Karpas-422 (cell line): ENCODE measurements at places on chromosomes 6 and 20. TPM values are rescaled to one million over a fixed set of nuclear protein-coding genes. Genes with fewer than 3 reads are reported as not detected.

DNA sequence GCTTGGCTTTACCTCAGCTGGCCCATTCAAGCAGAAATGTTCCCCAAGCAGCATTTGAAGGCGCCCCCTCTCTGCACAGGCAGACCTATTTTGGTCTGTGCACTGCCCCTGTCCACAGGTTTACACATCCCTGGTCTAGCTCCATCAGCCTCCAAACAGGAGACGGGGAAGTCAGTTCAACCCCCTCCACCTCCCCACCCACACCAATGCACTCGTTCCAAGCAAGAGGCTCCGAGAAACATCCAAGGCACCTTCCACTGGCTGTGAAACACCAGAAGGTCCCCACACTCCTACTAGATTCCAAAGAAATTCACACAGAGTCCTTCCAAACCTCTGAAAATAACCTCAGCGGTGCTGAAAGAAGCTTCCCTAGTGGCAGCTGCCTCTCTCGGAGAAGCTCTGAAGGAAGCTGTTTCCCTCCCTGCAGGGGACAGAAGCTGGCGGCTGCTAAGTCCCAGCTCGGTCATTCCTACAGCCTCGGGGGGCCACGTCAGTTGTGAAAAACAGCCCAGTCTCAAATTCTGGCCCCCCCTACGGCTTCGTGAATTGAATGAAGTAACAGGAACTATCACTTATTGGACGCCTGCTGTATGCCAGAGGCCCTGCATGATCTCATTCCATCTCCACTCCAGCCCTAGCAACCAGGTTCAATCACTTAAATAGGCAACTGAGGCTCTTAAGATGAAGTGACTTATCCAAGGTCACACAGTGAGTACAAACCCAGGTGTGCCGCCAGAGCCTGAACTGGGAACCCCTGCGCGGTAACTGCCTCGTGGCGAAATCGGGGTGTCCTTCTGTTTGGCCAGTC lies 815 bp downstream of the SPATA2 start:
- H3K4me1 ChIP-seq = peaks cover 25% of the 10 kb centered on the region
- H3K27ac ChIP-seq = no peak overlapping the region
- H3K36me3 ChIP-seq = no peaks in the 10 kb centered on the region
- H3K27me3 ChIP-seq = no peaks in the 10 kb centered on the region
- peak overlapping the region; percentile 94 for H3K4me3 ChIP-seq
- peak; percentile 62 for DNase-seq

The PTCHD4 gene
- not detected in 2 replicates for total RNA-seq

DNA sequence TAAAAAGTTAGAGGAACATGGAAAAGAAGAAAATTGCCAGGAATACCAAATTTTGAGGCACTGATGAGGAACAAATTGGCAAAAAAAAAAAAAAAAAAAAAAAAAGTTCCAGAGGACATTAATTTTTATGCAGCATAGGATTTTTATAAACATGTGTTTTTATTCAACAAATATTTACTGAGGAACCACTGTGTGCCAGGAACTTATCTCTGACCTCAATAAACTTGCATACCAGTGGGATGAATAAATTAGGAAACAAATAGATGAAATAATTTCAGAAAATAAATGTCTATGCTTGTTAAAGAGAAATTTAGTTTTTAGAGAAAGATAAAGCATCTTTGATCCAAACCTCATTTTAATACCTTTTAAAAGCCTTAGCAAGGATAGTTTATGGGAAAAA lies 175.1 kb downstream of the PDE10A start:
- no peak for DNase-seq
- H3K4me1 ChIP-seq = no peaks in the 10 kb centered on the region
- H3K27ac ChIP-seq = no peak overlapping the region
- no peaks in the 10 kb centered on the region for H3K27me3 ChIP-seq

The LGSN gene
- not detected in 2 replicates for total RNA-seq

DNA sequence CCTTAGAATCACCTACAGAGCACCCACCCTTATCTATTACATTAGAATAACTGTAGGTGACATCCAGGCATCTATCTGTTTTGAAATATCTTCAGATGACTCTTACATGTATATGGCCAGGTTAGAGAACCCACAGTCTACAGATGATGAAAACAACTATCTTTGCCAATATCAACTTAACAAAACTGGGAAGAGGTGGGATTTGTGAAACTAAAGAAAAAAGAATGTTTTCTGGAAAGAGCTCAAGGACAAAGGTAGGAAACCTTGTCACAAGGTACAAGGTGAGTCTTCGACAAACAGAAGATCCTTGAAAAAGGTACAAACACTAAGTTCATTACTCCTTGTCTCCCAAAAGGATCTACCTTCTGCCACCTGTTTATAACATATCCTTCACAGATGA lies 47.0 kb upstream of the DST start:
- H3K4me1 ChIP-seq = no peaks in the 10 kb centered on the region
- no peak overlapping the region for H3K4me3 ChIP-seq
- no peaks in the 10 kb centered on the region for H3K36me3 ChIP-seq
- H3K27me3 ChIP-seq = no peaks in the 10 kb centered on the region

- H3K4me1 ChIP-seq = no peaks in the 10 kb centered on the region
- H3K27me3 ChIP-seq = no peaks in the 10 kb centered on the region
- H3K27ac ChIP-seq = no peak overlapping the region
- H3K36me3 ChIP-seq = 0 out of 2 replicates have a peak, but pooled peaks cover 3% of the 10 kb centered on the region
- H3K4me3 ChIP-seq = no peak overlapping the region
- DNase-seq = no peak
Measured at GRCh38 chr6:109349419-109349987, 32.8 kb downstream of the CD164 start.

DNA sequence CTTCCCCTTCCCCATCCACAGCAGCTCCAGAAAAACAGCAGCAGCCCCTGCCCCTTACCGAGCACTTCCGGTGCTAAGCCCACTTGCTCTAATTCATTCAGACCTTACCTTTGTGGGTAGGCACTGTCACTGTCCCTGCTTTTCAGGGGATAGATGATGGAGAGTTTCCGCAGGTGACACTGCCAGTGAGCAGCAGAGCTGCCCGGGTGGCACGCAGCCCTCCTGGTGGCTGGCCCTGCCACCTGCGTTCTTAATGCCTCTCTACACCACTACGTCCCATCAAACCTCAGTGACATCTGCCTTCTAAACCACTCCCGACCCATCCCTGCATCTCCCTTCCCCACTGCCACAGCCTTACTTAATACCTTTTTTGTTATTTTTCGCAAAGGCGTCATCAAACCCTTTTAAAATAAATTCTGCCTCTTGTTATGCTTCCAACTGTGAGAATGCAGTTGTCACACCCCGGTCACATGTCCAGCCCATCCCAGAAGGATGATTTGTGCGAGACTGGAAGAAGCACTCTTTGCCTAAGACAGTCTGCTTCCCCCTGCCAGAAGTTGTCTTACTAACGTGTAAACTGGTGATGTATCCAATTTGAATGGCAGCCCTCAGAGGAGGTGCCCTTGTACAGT lies 89.7 kb downstream of the NFATC2 start:
- no peak overlapping the region for H3K4me3 ChIP-seq
- no peak for DNase-seq
- peaks cover 88% of the 10 kb centered on the region for H3K4me1 ChIP-seq
- no peaks in the 10 kb centered on the region for H3K27me3 ChIP-seq
- peaks cover 48% of the 10 kb centered on the region for H3K36me3 ChIP-seq
- H3K27ac ChIP-seq = peak overlapping the region; percentile 97

The TGM6 gene
- not detected in 2 replicates for total RNA-seq

DNA sequence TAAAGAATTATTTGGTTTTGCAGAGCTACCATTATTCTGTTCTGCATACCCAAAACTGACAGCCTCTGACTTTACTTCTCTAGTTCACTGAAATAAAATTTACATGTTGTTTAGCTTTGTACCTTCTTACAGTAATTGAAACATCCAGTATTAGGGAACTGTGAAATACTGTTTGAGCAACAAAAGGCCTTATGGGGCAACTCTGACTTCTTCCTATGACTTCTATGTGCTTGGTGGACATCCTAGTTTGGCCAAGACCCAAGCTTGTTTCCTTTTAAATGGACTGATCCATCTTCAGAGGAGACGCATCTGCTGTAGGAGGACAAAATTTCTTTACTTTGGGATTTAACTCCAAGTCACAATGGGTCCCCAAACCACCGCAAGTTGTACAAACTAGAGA lies 44.7 kb downstream of the NR2E1 start:
- no peaks in the 10 kb centered on the region for H3K4me1 ChIP-seq
- H3K36me3 ChIP-seq = peaks cover 12% of the 10 kb centered on the region; the same call in 1 of the 2 replicates
- H3K27me3 ChIP-seq = no peaks in the 10 kb centered on the region
- H3K27ac ChIP-seq = no peak overlapping the region
- DNase-seq = no peak

- no peak overlapping the region for H3K4me3 ChIP-seq
- peaks cover 15% of the 10 kb centered on the region; the same call in 1 of the 2 replicates for H3K36me3 ChIP-seq
- H3K27ac ChIP-seq = no peak overlapping the region
- H3K27me3 ChIP-seq = no peaks in the 10 kb centered on the region
Measured at GRCh38 chr20:25300496-25301170, 52.7 kb downstream of the PYGB start.

- no peak for DNase-seq
- no peak overlapping the region for H3K4me3 ChIP-seq
- H3K27me3 ChIP-seq = no peaks in the 10 kb centered on the region
- H3K27ac ChIP-seq = no peak overlapping the region
- peaks cover 10% of the 10 kb centered on the region for H3K4me1 ChIP-seq
Measured at GRCh38 chr6:72963946-72964345, 261.4 kb downstream of the KHDC1L start.

The IMPG1 gene
- not detected in 2 replicates for total RNA-seq

- H3K4me1 ChIP-seq = no peaks in the 10 kb centered on the region
- H3K36me3 ChIP-seq = no peaks in the 10 kb centered on the region
- H3K4me3 ChIP-seq = no peak overlapping the region
- no peak for DNase-seq
- no peaks in the 10 kb centered on the region for H3K27me3 ChIP-seq
Measured at GRCh38 chr6:134446218-134446848, 128.4 kb upstream of the SGK1 start.

- no peak for DNase-seq
- H3K4me3 ChIP-seq = no peak overlapping the region
- no peaks in the 10 kb centered on the region for H3K27me3 ChIP-seq
- no peaks in the 10 kb centered on the region for H3K4me1 ChIP-seq
- no peak overlapping the region for H3K27ac ChIP-seq
Measured at GRCh38 chr6:93859971-93860370, 440.6 kb upstream of the EPHA7 start.

DNA sequence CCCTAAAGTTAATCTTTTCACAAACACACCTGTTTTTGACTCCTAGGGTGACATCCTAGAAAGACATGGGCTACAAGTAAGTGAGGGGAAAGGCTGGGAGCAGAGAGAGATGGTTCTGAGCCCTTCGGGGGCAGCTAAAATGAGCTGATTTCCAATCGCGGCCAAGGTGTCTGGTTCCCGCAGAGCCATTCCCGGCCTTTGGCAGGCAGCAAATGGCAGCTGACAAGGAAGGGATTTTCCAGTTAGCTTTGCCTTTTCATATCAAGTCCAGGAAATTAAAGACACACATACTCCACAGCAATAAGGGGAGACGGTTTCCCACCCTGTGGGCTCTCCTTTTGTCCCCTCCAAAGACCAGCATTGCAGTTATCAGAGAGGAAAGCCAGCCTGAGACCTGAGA lies 228.5 kb downstream of the ZMYND8 start:
- H3K4me3 ChIP-seq = no peak overlapping the region
- H3K36me3 ChIP-seq = no peaks in the 10 kb centered on the region
- H3K27ac ChIP-seq = no peak overlapping the region
- no peaks in the 10 kb centered on the region for H3K4me1 ChIP-seq
- no peaks in the 10 kb centered on the region for H3K27me3 ChIP-seq
- DNase-seq = no peak

The TRMT11 gene
- total RNA-seq = 70.6 and 140 TPM in 2 replicates

The RAET1E gene
- total RNA-seq = not detected in 2 replicates

DNA sequence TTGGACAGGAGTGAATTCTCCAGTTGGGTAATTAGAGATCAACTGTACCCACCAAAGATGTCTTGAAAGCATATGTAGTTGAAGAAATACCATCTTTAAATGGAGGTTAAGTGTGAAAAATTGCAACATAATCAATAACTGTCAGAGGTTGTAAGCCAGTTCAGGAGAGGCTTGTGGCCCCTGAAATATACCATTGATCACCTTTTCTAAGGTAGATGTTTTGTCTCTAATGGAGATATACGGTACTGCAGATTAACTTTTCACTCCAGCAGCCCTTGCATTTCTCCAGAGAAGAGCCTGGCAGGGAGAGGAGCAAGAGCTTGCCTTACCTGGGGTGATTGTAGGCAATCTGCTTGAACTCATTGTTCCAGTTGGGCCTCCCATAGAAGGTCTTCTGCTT lies 48.8 kb downstream of the NOX3 start:
- DNase-seq = no peak
- no peaks in the 10 kb centered on the region for H3K4me1 ChIP-seq
- H3K4me3 ChIP-seq = no peak overlapping the region

DNA sequence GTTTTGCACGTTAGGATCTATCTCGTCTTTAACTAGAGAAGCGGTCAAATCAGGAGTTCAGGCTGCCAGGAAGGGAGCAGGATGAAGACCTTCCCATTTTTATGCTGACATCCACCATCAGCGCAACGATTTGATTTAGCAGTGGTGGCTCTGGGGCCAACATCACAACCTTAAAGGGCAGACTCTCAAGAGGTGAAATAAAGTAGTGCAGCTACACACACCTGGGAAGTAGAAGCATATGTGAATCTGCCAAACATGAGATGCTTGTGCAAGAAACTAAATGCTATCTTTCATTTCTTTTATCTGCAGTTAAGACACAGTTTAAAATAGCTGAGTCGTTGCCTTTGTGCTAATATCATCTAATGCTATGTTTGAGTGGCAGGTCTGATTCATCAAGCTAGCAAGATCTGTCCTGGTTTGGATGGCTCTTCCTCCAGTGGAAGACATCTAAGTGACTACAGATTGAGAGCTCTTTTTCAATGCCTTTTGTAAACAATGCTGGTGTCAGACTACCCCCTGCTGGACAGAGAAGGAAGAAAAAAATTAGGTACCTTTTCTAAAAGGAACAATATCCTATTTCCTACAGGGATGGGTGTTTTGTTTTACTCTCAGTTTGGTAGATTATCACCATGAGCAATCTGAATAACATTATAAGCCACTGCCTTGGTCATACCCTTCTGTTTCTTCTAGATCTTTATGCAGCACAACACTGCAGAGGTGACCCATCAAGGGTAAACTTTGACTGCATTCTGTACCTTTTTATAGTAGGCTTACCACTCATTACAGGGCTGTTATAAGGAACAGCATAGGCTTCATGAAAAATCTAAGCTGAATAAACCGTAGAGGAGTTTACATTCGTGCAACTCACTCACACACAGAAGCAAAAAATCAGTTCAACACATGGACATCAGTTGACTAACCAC lies 171.6 kb upstream of the FBXL4 start:
- no peaks in the 10 kb centered on the region for H3K36me3 ChIP-seq
- H3K27ac ChIP-seq = no peak overlapping the region
- H3K27me3 ChIP-seq = no peaks in the 10 kb centered on the region
- no peaks in the 10 kb centered on the region for H3K4me1 ChIP-seq

- H3K4me3 ChIP-seq = no peak overlapping the region
- H3K27ac ChIP-seq = no peak overlapping the region
- H3K4me1 ChIP-seq = peaks cover 5% of the 10 kb centered on the region; the same call in 1 of the 2 replicates
- H3K36me3 ChIP-seq = no peaks in the 10 kb centered on the region
- DNase-seq = no peak
Measured at GRCh38 chr6:47737406-47737805, 39.0 kb downstream of the ADGRF4 start.
